Mammary epithelial cell (primary cell): ENCODE measurements at places on chromosomes 4 and X. TPM values are rescaled to one million over a fixed set of nuclear protein-coding genes. Genes with fewer than 3 reads are reported as not detected.

The NHSL2 gene
- total RNA-seq: 0.43 TPM in 1 of 2 replicates, not detected in the other

DNA sequence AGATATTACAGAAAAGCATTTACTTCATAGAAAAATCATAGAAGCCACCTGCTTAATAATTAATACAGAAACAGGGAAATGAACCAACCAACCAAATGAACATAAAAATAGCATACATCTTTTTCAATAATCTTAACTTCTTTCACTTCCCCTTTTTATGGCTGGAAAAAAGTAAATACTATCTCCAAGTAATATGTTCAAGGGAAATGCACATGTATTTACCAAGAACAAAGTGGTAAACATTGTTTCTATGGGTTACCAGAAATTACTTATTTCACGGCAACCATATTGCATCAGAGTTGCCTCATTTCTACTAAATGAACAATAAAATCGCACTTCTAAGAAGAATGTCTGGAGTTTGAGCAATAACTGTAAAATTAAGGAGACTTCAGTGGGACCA lies 321.3 kb downstream of the TMA16 start:
- no peak for DNase-seq

- no peak for DNase-seq
Measured at GRCh38 chr4:52367282-52367830, 291.7 kb downstream of the USP46 start.

- peak; percentile 45 for DNase-seq
Measured at GRCh38 chr4:88320224-88320779, 35.9 kb upstream of the PPM1K start.

DNA sequence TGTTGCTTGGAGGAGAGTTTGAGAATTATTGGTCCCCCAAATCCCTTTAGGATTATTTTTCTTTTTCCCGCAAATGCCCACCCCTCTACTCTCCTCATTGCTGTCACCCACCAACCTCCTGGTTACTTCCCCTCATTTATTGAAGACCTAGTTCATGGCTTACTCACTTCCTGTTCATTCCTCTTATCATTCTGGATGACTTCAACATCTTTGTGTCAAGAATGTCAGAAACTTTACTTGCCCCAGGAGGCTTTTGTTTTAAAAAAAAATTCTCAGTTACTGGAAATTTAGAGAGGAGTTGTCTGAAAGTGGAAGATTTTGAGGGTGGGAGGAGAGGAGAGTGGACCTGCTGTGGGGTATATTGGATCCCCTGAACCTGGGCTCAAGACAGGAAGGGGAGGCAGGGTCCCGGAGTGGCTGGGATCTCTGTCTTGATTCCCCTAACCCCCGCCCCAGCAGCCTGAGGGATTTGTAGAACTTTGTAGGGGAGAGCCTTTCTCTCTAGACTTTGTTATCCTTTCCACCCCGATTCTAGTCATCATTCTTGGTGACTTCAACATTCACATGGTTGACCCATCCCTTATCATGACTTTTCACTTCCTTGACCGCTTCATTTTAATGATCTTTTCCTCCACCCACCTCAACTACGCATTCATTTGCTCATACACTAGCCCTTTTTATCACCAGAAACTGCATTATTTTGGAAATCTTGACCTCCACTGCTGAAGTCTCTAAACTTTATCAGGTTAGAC lies 69.9 kb upstream of the ESX1 start:
- DNase-seq: no peak

DNA sequence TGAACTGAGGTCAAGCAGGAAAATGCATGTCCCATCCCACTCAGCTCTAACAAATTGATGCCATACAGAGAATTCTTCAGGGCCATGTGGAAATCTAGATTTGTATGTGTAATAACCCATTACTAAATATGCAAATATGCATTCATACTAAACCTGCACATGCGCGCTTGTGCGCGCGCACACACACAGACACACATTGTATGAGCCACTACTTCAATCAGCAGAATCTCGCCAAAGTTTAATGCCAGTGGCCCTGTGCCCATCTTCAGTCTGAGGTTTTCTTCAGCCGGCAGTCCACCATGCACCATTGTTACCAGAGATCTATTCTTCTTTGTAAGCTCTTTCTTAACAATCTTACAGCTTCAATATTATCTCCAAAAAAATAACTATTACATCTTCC lies 276.4 kb downstream of the PDGFC start:
- no peak for DNase-seq
